ENCODE measurements at places on chromosomes 1 and 21.

DNA sequence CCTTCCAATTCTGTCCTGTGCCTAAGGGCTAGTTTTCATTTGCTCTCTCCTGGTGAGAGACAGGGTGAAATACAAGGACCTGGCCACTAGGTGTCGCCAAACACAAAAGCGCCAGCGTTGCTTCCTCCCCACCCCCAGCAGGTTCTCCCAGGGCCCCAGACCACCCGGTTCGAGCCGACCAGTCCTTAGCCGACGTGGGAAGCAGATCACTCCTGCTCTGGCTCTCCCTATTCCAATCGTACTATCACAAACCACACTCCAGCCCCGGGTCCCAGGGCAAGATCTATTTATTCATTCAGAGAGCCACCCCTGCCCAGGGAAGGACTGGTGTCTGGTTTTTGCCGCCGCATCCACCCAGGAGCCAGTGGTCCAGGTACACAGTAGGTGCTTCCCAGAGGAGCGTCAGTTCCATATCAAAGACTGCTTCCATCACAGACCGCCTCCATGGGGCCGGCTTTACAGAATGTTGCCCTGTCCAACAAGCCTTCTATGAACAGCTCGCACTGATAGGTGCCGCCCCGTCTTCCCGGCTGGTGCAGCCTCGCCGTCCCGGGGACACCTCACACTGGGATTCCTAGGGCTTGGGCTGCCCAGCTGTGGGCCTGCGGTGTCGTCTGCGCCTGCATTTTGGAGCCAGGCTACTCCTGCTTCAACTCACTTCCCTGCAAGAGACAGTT is 35.0 kb downstream of the CTNNBIP1 start:
- DNase-seq = peak; percentile 51

DNA sequence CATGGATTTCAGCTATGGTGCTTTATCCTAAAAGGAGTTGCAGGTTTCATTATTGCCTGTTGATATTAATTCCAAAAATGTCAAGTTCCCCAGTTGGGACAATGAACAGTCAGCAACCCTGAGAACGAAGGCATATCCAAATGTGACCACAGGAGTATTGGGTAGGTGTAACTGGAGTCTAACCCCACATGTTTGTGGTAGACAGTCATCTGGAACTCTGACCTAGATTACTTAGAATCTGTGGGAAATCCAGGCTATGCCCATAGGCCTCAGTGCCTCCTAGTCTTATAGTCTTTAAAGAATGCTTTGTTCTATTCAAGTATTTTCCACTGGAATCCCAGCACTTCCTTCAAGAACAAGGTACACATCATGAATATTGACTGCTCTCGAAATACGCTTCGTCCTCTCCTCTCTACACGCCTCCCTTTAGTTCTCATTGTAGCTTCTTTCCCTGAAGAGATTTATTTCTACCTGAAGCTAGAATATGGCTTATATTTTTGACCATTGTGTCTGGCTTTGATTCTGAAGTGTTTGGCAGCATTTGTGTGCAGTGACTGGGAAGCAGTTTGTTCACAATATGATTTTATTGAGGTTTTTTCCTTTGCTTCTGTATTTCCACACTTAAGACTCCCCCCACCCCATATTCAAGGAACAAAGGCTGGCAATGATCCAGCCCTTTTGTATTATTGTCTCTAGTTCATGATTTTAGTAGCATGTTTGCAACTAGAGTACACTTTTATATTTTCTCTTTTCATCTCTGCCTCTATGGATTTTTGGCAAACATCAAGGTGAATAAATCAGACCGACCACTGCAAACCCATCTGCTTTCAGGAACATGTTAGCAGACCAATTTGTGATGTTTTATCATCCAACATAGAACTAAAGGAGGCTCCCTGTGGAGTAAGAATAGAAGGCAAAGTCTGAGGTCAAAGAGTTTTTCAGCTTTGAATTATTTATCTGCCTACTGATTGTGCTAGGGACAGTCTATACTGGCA is 178.6 kb downstream of the GPR52 start:
- no peak for DNase-seq

DNA sequence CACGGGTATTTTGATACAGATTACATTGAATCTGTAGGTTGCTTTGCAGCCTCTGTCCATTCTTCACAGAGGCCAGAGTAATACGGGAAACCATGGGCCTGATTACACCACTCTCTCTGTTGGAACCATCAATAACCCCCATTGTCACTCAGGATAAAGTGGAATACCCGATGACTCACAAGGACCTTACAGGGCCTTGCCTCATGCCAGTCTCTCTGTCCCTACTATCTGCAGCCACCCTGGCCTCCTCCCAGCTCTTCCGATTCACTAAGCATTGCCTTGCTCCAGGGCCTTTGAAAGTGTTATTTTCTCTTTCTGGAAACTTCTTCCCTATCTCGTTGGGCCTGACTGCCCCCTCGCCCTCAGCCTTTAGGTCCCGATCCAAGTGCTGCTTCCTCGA is 61.7 kb downstream of the HMGB4 start:
- no peak for DNase-seq

- DNase-seq = no peak
These were observed 11.4 kb upstream of the PRELP start for GRCh38 chr1:203464226-203464625.

DNA sequence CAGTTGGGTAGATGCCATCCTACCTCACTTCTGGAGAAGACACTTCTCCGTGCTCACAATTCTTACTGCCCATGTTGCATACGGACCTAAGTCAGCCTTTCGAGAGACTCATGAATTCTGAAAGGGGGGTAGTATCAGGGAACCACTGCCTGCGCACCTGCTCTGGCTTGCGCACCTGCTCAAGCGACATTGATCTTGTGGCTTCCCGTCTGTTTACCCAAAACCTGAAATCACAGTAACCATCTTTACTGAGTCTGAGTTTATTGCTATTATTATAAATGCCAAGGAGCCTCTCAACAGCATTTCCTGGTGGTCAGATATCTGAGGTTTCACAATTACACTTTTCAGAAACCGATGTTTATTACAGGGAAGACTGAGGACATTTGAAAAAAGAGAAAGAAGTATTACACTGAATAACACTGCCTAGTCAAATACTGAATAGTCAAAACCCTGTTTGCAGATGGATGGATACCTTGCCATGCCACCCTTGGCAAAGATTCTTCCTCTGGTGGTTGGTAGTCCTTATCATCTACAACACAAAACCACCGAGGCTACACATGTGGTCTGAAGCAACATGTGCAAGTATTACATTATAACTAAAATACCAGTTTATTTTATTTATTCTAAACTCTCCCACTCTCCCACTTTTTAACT is 208.7 kb downstream of the SIPA1L2 start:
- DNase-seq = no peak

DNA sequence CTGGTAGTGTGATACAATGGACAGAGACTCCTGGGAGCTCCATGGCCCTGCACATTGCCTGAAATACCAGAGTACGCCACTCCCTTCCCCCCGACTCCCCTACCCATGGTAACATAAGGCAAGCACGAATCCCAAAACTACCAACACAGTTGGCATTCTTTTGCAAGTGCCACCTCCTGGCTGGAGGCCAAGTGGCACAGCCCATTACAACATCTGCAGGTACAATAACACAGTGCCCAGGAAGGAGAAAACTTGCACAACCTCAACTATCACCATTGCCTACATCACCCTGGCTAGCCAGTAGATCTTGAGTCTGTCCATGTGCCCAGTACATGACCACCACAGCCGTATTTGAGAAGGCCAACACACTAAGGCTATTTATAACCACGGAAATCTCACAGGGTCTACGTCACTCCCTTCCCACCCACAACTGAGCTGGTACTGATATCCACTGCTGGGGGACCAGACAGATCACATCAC is 11.7 kb downstream of the ADAMTS1 start:
- DNase-seq = no peak
